CD4-positive, alpha-beta T cell treated with Interleukin-21 for 1 hour (primary cell): ENCODE measurements at places on chromosomes 3 and 15.

DNA sequence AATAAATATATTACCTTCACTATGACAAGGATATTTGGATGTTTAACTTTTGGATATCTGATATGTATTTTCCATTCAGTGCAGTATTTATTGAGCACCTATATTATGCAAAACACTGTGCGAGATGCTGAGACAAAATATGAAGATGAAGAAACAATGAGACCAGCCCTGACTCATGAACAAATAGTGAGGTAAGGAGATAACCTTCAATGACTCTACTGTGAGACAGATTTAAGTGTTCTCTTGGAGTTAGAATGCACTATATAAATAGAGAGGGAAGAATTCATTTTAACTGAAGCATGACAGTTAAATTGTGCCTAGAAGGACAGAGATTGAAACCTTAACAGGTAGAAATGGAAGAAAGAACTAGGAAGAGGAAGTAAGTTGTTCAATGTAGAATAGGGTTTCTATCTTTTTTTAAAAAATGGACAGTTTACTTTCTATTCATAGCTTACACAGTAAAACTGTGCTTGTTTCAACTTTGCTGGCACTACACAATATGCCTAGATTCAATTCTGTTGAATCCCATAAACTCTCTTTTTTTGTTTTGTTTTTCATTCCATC is 124.2 kb downstream of the ZBTB20 start:
- DNase-seq, result no peak

DNA sequence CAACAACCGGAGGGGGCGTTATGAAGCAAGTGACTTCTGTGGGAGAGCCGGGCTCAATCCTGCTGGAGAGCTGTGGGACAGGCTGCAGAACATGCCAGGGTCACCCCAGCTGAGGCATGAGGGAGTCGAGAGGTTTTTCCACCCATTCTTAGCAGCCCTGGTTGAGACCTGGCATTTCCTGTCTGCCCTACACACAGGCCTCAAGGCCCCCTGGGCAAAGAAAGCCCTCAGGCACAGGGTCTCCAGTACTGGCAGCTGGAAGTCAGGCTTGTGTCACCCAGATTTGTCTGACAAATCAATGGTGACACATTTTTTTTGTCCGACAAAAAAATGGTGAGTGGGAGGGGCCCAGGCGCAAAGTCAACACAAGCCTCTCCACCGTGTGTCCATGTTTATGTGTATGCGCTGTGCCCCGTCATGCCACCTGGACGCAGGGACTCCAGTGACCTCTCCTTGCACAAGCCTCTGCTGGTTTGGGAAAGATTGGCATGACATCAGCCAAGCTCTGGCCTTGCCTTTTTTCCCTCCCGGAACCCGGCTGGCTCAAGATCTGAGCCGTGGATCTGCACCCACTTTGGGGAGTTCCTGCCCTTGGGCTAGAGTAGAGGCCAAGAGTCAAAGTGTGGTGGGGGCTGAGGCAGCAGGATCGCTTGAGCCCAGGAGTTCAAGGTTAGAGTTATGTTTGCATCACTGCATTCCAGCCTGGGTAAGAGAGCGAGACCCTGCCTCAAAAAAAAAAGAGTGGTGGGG is 20.8 kb upstream of the ALAS1 start:
- no peak for DNase-seq

DNA sequence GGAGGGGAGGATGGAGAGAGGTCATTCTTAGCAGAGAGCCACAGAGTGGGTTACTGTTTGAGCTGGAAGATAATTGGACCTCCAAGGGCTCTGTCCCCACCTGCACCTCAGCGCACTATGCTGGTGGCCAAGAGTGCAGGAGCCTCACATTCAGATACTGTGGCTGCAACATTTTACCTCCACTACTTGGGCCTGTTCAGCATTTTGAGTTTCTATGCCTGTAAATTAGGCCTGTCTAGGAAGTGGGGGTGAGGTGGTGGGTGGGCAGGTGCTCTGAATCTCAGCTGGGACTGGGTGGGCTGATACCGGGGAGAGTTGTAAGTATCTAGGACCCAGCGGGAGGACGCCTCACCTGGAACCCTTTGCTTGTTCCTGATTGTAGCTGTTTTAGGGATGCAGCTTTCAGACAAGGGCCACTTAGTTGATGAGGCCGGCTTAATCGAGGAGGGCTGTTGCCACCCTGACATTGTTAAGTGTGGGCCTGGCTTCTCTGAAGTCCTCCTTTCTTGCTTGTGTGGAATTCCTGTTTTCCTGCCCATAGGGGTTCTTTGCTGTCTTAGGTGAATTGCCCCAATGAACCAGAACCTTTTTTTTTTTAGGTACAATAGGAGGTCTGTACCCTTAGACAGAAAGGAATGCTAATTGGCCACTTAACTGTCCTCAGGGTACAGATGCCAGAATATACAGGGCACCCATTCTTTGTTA is 83.8 kb downstream of the SMAD3 start:
- DNase-seq, result no peak

- DNase-seq, result no peak
Observed at GRCh38 chr15:58416963-58417362, 14.8 kb upstream of the LIPC start.

DNA sequence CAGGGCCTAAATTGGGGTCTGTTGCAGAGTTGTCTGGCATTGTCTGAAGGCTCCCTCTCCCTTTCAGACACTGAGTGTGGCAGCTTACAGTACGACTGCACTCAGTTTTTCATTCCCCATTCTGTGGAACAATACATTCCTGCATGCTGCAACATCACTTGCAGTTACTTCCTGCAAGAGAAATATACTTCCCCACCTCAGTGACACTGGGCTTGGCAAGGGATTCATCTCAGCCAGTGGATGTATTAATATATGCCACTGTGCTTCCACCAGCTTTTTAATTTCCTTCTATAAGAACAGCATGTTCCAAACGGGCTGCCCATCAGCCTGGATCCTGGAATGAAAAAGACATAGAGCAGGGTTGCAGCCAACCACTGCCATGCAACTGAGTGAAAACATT is 23.1 kb downstream of the B3GALNT1 start:
- DNase-seq, result no peak

- no peak for DNase-seq
Observed at GRCh38 chr3:46395766-46396530, 10.9 kb downstream of the CCR5AS start.

- DNase-seq, result no peak
Observed at GRCh38 chr3:79491029-79491641, 276.7 kb downstream of the ROBO1 start.

- DNase-seq, result no peak
Observed at GRCh38 chr3:55169161-55169560, 241.3 kb upstream of the LRTM1 start.

GRCh38 chr3:100277255-100277800 is 16.5 kb downstream of the TBC1D23 start:
- no peak for DNase-seq

- DNase-seq, result no peak
Observed at GRCh38 chr3:172546628-172547214, 23.5 kb upstream of the TNFSF10 start.

DNA sequence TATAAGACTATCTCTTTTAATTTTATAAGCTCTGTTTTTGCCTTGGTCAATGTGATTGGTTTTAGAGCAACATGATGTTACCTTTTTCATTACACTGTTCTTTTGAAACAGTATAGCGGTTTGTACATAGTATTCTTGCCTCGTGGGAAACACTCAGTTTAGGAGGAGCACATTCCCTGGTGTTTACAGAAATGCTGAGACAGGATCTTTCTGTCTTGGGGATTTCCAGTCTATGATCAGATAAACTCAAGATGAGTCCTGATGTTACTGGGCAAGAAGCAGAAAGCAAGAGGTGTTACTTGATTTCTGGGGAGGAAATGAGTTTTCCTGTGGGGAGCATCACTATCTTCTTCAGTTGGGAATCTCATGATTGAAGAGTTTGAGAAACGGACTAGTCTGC is 2.5 kb downstream of the TMEM266 start:
- no peak for DNase-seq

GRCh38 chr3:23492057-23492456 is 288.9 kb downstream of the UBE2E2 start:
- no peak for DNase-seq

GRCh38 chr15:66394472-66394871 is 7.8 kb downstream of the MAP2K1 start:
- no peak for DNase-seq

GRCh38 chr3:39067286-39067685 is 15.5 kb downstream of the WDR48 start:
- DNase-seq, result no peak

- DNase-seq, result no peak
Observed at GRCh38 chr3:128362026-128362965, 104.4 kb downstream of the DNAJB8 start.

DNA sequence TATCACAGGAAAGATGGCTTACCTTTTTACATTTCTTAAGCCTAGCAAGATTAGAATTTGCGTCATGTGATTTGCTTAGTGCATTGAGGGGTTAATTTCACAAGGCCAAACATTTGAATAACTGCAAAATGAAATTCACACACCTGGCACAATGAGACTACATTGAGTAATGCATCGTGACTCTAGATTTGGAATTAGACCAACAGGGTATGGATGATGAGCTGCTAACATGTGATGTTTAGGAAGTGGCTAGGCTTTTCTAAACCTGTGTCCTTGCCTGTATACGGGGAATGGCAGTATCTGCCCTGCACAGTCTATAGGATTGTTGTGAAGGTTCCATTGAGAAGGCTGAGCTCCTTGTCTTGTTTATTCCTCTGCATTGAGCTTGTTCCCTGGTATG is 160.1 kb downstream of the MFSD1 start:
- no peak for DNase-seq

GRCh38 chr15:47599806-47600205 is 117.5 kb upstream of the SEMA6D start:
- no peak for DNase-seq

GRCh38 chr3:43390255-43390588 is 103.9 kb downstream of the SNRK start:
- DNase-seq, result peak; percentile 8

GRCh38 chr3:4599612-4600011 is 106.5 kb downstream of the ITPR1 start:
- no peak for DNase-seq

DNA sequence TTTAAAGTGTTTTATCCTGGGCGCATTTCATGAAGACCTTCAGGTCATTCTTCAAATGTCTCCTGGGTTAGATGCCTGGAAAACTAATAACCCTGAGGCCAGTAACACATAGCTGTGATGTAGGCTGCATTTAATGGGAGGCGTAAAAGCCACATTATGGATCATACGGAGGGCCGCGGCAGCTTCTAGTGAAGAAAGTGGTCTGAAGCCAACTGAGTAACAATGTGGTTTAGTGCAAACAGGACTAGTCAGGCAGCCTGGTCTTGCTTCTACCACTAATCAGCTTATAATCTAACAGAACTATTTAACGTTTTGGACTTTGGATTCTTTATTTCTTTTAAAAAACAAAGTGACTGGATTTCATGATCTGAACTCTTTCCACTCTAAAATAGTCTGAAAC is 54.4 kb downstream of the ADAMTSL3 start:
- DNase-seq, result no peak
